ENCODE measurements at places on chromosomes 6 and 20.

DNA sequence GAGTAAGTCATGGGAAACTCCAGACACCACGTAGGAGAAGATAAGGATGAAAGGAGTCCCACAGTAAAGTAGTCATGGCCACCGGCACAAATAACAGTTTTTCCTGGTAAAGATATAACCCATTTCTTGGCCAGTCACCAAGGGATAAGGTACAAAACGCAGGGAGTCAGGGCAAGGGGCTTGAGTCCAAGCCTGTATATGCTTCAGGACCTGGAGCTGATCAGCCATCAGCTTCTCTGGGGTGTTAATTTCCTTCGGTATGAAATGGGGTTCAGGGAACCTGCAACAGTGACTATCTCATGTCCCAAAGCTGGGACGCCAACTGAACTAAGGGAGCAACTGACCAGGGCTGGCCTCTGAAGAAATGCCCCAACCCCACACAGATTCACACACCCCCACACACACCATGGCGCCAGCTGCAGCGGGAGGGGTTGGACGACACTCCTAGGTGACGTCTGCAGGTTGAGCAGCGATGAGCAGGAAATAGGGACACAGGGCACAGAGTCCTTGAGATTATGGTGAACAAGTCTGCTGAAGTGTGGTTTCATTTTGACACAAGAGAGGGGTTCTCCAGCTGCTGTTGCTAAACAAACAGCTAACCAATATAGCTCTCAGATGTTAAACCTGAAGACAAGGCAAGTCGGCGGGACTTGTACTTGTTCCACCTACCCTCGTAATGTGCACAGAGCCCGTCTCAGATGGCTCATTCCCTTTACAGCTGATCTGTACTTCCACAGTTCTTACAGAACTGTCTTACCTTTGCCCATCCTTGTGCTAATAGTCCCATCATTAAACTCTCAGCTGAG, 7.4 kb upstream of the ADTRP start:
- no peak for DNase-seq

DNA sequence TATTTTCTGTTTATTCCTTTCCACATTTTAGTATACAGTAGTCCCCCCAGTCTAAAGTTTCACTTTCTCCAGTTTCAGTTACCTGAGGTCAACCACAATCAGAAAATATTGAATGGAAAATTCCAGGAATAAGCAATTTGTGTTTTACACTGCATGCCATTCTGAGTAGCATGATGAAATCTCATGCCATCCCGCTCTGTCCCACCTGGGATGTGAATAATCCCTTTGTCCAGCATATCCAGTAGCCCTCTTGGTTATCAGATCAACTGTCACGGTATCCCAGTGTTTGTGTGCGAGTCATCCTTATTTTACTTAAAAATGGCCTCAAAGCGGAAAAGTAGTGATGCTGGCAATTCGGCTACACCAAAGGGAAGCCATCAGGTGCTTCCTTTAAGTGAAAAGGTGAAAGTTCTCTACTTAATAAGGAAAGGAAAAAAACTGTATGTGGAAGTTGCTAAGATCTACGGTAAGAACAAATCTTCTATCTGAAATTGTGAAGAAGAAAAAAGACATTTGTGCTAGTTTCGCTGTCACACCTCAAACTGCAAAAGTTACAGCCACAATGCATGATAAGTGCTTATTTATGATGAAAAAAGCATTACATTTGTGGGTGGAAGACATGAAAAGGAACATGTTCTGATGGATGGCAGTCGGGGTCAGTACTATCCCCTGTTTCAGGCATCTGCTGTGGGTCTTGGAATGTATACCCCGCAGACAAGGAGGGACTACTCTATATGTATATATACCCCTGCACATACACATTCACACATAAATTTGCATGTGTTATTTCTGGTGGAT, 11.3 kb downstream of the NOX3 start:
- no peak for DNase-seq

GRCh38 chr6:97059473-97059872, 134.9 kb downstream of the KLHL32 start:
- DNase-seq = peak; percentile 35

- DNase-seq = no peak
Measured at GRCh38 chr6:51765230-51765629, 322.2 kb downstream of the PKHD1 start.

DNA sequence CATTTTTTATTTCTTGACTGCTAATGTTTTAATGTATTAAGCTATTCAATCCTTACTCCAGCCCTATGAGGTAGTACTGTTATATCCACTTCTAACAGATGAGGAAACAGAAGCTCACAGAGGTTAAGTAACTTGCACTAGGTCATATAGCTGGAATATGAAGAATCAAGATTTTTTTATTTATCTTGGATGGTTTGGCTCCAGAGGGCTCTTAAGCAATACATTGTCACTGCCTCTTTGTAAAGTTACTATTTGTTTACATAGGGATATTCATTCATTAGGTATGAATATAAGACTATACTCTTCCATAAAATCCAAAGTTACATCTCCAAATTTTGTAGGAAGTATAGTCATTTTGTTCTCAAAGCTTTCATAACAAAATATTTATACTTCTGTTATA, 113.8 kb downstream of the LAMP5 start:
- no peak for DNase-seq

- DNase-seq = no peak
Measured at GRCh38 chr6:15080895-15081294, 165.0 kb upstream of the JARID2 start.

- DNase-seq = no peak
Measured at GRCh38 chr20:44759595-44759994, 13.9 kb downstream of the KCNK15 start.

GRCh38 chr6:142537612-142538478, 236.0 kb downstream of the ADGRG6 start:
- no peak for DNase-seq

DNA sequence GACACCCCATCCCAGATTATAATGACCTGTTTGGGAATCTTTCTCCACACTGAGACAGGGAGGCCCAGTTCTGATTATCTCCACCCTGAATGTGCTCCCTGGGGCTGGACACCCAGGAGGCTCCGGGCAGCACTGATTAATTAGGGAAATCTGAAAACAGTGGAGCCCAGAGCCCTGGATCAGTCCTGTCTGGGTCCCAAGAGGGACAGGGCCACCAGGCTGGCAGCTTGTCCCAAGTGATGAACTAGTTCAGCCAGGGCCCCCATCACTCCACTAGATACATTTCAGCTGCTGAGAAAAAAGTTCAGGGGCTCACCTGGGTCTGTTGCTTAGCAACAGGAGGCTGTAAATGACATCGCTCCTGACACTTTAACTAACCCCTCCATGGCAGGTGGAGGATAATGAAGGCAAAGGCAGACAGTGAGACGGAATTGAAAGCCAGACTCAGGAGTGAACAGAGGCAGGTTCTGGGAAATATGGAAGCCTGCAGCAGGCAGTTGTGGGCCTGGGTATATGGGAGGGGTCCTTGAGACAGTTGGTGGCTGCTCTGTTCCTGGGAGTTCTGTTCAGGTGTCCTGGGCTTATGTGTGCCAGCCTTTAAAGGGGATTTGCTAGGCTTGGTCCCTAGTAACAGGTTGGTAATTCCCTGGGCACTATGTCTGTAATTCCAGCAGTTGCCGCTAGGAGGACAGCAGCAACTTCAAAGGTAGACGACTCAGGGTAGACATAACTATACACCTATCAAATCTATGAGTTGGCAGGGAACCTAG, 78.3 kb upstream of the CTNNBL1 start:
- peak; percentile 19 for DNase-seq

GRCh38 chr6:147704691-147705090, 196.2 kb downstream of the SAMD5 start:
- no peak for DNase-seq

- DNase-seq = no peak
Measured at GRCh38 chr6:144194293-144194810, 44.0 kb downstream of the STX11 start.

- no peak for DNase-seq
Measured at GRCh38 chr6:165618241-165618640, 44.8 kb downstream of the PDE10A start.

- no peak for DNase-seq
Measured at GRCh38 chr6:76166297-76166696, 93.8 kb upstream of the IMPG1 start.

DNA sequence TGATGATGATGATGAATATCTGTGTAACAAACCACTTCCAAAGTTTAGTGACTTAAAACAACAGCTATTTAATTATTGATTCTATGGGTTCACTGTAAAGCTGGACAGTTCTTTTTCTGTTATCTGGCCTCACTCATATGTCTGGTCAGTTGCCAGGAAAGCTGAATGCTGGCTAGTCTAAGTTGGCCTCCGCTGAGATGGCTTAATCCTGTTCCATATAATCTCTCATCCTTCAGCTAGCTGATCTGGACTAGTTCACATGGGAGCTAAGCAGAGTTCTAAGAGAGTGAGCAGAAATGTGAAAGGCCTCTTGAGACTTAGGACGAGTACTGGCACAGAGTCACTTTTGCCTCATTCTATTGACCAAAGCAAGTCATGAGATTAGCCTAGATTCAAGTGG, 334.7 kb upstream of the FLRT3 start:
- no peak for DNase-seq

DNA sequence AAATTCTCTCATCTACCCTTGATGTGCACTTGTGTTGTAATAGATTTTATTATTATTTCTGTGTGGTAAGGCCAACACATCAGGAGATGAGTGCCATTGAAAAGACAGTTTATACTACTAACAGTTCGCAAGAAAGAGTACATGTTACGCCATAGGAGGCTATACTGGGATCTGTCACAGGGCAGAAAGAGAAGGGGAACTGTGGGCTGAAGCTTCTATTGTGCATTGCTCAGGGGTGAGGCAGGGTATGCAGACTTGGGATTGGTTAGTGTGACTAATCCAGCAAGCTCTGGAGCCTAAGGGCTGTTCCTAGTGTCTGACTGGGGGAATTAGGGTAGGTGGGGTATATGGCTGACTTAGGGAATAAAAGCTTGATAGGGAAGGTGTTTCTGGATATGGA, 50.9 kb downstream of the GPR63 start:
- no peak for DNase-seq

- no peak for DNase-seq
Measured at GRCh38 chr6:153989989-153990388, 49.1 kb upstream of the OPRM1 start.

DNA sequence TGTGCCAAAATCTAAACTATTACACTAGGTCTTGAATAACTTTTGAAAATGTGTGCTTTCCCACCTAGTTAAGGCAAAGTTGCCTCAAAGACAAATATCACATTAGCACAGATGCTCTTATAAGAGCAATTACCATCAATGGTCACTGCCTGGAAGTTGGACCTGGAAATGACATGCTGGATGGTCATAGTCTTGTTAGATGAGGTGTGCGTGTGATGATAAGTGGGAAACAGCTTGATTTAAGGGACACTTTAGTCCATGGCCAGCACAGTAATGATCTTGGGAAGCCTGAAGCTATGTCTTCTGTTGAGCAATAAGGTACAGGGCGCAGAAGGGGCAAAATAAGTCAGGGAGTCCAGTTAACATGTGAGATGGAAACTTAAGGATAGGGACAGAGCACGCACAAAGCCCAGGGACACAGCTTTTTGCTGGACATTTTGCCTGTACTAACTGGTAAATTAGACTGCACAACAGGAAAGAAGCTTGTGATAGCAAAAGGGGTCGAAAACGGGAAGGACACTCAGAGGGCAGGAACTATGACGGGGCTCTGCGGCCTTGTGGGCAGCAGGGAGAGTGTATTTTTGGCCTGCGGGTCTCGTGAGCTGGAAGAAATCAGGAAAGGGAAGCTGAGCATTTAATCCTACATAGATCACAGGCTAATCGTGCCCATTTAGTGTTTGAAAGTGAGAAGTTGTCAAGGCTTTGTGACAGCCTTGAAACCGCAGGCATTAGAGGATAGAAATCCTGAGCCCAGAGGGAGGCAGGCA, 66.7 kb upstream of the BMP2 start:
- no peak for DNase-seq

- DNase-seq = no peak
Measured at GRCh38 chr6:111061508-111061907, 25.8 kb upstream of the SLC16A10 start.

DNA sequence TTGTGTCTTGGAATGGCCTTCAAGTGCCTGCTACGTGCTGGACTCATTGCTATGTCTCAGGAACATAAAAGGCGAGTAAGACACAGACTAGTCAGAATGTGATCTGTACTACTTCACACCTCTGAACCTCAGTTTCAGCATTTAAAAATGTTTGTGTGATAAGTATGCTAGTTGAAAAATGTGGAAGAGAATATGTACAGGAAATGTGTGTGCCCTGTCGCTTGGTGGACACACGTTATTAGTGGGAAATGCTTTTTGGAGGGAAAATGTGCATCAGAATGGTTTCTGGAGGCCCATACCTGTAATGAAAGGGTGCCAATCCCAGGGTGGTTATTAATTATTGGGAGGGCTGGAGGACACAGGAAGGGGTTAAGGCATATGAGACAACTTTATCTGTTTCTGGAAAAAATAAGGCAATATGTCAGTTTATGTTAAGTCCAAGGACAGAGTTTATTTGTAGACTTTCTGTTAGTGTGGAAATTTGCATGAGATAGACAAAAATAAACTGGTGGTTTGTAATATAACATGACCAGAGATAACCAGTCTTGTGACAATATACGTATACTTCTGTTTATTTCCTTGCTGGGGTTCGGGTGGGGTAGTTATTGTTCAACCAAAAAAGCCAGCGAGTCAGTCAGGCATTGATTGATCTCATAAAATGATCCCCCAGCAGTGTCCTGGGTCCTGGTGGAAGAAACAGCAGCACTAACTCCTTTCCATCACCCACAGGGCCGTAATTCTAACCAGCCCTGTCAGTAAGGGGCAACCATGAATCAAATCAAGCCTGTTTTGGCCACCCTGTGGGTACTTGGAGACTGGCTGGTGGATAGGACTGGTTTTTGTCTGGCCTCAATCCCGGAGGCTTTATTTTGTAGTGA, 117.9 kb downstream of the JARID2 start:
- no peak for DNase-seq

DNA sequence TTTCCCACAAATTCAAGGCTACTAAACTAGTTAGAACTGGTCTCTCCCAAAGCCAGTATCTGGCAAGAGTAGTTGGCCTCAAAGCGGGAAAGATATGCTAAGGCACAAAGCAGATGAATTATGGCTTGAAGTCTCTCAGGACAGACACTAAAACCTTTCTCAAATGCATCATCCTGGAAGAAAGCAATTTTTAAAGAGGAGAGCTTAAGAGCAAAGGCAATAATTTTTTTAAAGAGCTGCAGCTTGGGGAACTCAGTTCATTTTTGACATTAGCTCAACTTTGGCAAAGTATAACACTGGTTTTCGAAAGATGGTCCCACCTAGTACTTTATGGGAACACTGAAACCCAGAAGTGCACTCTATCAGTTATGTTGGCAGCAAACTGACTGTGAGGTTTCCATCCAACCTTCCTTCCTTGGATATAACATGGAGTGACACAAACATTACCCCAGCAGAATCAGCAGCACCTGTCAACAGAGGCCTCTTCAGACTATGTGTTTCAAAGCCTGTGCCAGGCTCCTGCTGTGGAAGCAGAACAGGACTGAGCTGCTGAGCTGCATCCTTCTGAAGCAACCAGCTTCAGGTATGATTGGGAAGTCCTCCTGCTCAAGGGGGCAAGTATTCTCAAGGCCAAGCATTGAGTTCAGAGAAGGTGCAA, 852.3 kb upstream of the HS3ST5 start:
- peak; percentile 10 for DNase-seq

Data from COR-L47 (cell line).